ENCODE measurements at places on chromosomes 1 and 21. TPM values are rescaled to one million over a fixed set of nuclear protein-coding genes. Genes with fewer than 3 reads are reported as not detected.

GRCh38 chr1:178521241-178521640 is 8.3 kb downstream of the TEX35 start:
- DNase-seq: no peak

- no peak for DNase-seq
These were observed 46.5 kb downstream of the TRAPPC10 start for GRCh38 chr21:44058652-44058964.

DNA sequence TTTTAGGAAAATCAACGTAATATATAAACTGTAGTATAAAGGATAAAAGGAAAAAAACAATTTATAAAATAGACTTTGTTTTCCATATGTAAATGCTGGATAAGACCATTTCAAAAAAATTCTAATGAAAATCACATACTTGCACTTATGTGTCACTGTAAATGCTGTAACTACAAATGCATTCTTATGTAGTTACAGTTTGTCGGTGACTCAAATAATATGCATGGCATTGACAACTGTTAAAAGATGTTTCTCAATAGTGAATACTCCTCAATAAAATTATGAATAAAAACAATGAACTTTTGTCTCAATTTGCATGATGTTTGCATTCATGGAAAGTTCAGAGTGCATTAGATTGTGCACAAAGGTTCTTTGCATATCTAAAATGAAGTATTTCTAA is 614.0 kb upstream of the CHRM3 start:
- no peak for DNase-seq

GRCh38 chr1:99270646-99271045 is 6.4 kb downstream of the PLPPR4 start:
- no peak for DNase-seq

SLC22A15 gene
- polyA plus RNA-seq: 0.12 TPM

SLC2A5 gene
- polyA plus RNA-seq: 0.07 TPM

Data from liver (tissue), 10 donors.